ENCODE measurements at places on chromosomes 13 and 19. TPM values are rescaled to one million over a fixed set of nuclear protein-coding genes. Genes with fewer than 3 reads are reported as not detected.
A peak's percentile ranks its signal among the peaks of the same experiment; 100 is the strongest.

DNA sequence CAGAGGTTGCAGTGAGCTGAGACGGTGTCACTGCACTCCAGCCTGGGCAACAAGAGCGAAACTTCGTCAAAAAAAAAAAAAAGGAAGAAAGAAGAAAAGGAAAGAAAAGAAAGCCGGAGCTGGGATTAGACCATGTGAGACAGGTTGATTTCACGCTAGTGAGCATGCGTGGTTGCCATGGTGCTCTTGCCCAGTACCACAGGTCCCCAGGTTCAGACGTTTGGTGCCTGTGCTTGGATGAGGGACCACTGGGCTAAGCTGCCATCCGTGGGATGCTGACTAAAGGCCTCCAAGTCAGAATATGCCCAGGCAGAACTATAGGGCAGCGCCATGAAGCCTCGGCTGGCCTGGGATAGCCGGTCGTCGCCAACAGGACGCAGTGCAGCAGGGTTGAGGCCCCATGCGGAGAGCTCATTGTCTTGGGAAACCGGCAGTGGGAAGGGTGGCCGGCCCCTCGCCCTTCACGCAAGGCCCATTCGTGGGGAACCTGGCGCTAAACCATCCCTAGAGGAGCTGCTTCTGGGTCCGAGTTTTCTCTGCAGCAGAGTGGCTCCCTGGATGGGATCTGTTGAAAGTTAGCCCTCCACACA, 7.2 kb upstream of the TEX101 start:
- no peak for DNase-seq

The CD33 gene
- 4.4 TPM for total RNA-seq

- no peak for DNase-seq
Observed at GRCh38 chr19:42531313-42531712, 3.0 kb upstream of the CEACAM1 start.

DNA sequence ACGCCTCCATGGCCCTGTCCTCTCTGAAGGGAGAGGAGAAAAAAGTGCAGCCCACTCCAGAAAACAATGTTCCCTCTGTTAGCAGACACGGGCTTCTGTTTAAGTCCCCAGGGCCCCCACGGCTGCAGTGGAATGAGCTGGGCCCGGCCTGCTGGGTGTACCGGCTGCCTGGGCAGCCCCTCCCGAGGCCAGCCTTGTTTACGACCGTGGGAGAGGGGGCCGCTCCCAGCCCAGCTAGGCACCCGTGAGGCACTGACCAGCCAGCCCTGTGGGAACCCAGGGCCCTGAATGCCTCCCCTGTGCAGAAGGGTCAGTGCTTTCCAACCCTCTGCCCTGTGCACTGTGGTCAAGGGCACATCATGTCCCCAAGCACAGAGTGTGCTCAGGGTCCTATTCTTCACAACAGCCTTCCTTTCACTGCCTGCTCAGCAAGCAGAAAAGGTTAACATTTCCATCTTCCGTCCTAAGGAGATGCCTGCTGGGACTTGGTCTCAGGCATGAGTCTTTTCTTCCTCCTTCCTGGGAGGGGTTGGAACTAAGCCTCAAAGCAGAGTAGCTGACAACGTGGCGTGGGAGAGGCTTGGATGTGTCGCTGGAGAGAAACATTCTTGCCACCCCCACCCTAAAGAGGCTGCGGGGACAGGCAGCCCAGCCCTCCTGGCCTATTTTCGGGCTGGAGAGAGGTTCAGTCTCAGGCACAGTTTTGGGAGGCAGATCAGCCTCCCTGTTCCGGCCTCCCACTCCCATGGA, 90.1 kb downstream of the RGCC start:
- peak; percentile 76 for DNase-seq

- peak; percentile 90 for DNase-seq
Observed at GRCh38 chr19:17996826-17997316, 11.1 kb upstream of the ARRDC2 start.

The POU2F2 gene
- 1.8 TPM for total RNA-seq
